ENCODE measurements at places on chromosomes 16 and 17. TPM values are rescaled to one million over a fixed set of nuclear protein-coding genes. Genes with fewer than 3 reads are reported as not detected.

The AOC3 gene
- total RNA-seq = 1.1 TPM

The TBC1D3K gene
- not detected for total RNA-seq

DNA sequence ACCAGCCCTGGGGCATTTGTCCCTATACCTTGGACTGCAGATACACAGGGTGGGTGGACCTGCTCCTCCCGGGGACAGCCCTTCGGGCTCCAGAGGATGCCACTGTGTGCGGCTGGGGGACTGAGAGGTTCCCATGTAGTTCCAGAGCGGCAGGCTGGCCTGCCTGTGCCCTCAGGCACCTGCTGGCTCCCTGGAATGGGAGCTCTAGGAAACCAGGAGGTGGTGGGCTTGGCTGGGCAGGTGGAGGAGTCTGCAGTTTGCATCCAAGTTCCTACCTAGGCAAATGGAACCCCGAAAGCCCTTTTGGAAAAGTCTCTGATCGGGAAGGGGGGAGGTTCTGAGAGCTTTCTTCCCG lies 982 bp downstream of the DBNDD1 start:
- no peak for DNase-seq
- no peaks in the 10 kb centered on the region for H3K27me3 ChIP-seq
- H3K27ac ChIP-seq = no peak overlapping the region

- no peaks in the 10 kb centered on the region for H3K27me3 ChIP-seq
- DNase-seq = no peak
- peaks cover 8% of the 10 kb centered on the region for H3K4me1 ChIP-seq
- no peak overlapping the region for H3K4me3 ChIP-seq
Observed at GRCh38 chr17:37220607-37220953, 155.2 kb upstream of the C17orf78 start.

The AKTIP gene
- 27.3 TPM for total RNA-seq

GRCh38 chr16:79599256-79599836 lies 1.2 kb downstream of the MAF start:
- H3K27me3 ChIP-seq = no peaks in the 10 kb centered on the region
- H3K4me1 ChIP-seq = peaks cover 42% of the 10 kb centered on the region
- peak overlapping the region; percentile 86 for H3K27ac ChIP-seq
- DNase-seq = no peak
- peak overlapping the region; percentile 90 for H3K4me3 ChIP-seq

GRCh38 chr16:75042426-75043174 lies 43.8 kb downstream of the ZNRF1 start:
- H3K36me3 ChIP-seq = peaks cover 3% of the 10 kb centered on the region
- H3K4me1 ChIP-seq = peaks cover 19% of the 10 kb centered on the region
- H3K27ac ChIP-seq = no peak overlapping the region
- DNase-seq = no peak
- no peaks in the 10 kb centered on the region for H3K27me3 ChIP-seq

GRCh38 chr17:43882761-43883415 lies 24.4 kb downstream of the MPP2 start:
- H3K27ac ChIP-seq = no peak overlapping the region
- peaks cover 8% of the 10 kb centered on the region for H3K27me3 ChIP-seq
- H3K36me3 ChIP-seq = no peaks in the 10 kb centered on the region
- H3K4me1 ChIP-seq = peaks cover 4% of the 10 kb centered on the region
- DNase-seq = no peak

GRCh38 chr17:17723354-17724261 lies 42.4 kb downstream of the RAI1 start:
- no peaks in the 10 kb centered on the region for H3K27me3 ChIP-seq
- H3K36me3 ChIP-seq = no peaks in the 10 kb centered on the region
- H3K4me1 ChIP-seq = peaks cover 62% of the 10 kb centered on the region
- peak overlapping the region; percentile 91 for H3K4me3 ChIP-seq

The PLEKHM1 gene
- 41.0 TPM for total RNA-seq

DNA sequence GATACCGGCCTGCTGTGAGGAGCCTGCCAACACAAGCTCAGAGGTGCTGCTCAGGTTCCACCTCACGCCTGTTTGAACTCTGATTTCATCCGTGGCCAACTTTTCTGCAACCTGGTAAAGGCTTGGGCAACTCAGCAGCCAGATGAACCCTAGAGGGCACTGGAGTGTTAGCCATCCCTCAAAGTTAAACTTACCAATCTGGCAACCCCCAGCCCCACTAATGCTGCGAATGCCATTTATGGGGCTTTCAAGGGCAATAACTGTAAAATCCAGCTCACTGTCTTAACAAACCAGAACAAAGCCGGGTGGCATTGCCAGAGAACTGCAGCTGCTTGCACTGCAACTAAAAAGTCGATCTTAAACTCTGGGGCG lies 105.5 kb downstream of the AXIN2 start:
- H3K4me3 ChIP-seq = no peak overlapping the region
- no peak overlapping the region for H3K27ac ChIP-seq
- H3K36me3 ChIP-seq = no peaks in the 10 kb centered on the region
- peaks cover 38% of the 10 kb centered on the region for H3K27me3 ChIP-seq
- H3K4me1 ChIP-seq = peaks cover 4% of the 10 kb centered on the region

DNA sequence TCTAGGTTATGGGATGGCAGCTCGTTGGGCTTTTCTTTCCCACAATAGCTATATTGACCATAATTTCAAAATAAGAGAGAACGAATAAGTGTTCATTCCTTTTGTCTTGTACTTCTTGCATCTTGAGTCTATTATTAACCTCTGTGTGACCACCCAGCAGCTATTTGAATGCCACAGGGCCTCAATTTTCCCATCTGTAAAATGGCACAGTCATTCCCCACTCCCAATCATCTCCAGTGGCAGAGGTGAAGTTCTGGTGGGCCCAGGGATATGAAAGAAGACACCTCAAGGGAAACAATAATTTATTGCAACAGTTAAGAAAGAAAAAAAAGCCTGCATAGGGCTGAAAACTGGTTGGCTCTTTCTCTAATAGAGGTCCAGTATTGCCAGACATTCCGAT lies 28.6 kb upstream of the NKD1 start:
- no peaks in the 10 kb centered on the region for H3K36me3 ChIP-seq
- H3K27me3 ChIP-seq = peaks cover 8% of the 10 kb centered on the region
- no peak overlapping the region for H3K4me3 ChIP-seq

The ENPP7 gene
- total RNA-seq = not detected

DNA sequence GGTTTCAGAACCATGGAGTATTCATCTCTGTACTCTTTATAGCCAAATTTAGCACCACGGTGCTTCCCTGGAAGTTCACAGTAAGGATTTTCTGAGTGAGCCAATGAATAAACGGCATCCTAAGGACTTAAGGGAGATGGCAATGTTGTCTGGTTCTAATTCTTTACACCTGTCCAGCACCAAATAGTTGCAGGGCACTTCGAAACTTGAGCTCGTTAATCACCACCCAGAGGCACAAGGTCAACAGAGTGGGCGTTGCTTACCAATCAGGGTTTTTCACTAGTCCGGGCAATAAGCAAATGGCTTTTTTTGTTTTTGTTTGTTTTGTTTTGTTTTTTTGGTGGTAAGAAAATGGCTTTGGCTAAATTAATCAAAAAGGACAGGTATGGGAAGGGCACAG lies 28.2 kb upstream of the TMEM220 start:
- H3K4me3 ChIP-seq = no peak overlapping the region
- peaks cover 3% of the 10 kb centered on the region for H3K4me1 ChIP-seq
- peaks cover 5% of the 10 kb centered on the region for H3K27me3 ChIP-seq
- no peak for DNase-seq
- no peaks in the 10 kb centered on the region for H3K36me3 ChIP-seq
- H3K27ac ChIP-seq = no peak overlapping the region

- no peaks in the 10 kb centered on the region for H3K27me3 ChIP-seq
- H3K4me1 ChIP-seq = peaks cover 4% of the 10 kb centered on the region
- H3K4me3 ChIP-seq = no peak overlapping the region
- H3K36me3 ChIP-seq = peaks cover 28% of the 10 kb centered on the region
- DNase-seq = no peak
Observed at GRCh38 chr17:59027750-59028149, 78.9 kb downstream of the TRIM37 start.

The ITGB4 gene
- 524 TPM for total RNA-seq

The CLDN7 gene
- total RNA-seq = 0.89 TPM

- H3K4me1 ChIP-seq = no peaks in the 10 kb centered on the region
- no peaks in the 10 kb centered on the region for H3K36me3 ChIP-seq
- peaks cover 10% of the 10 kb centered on the region for H3K27me3 ChIP-seq
- no peak overlapping the region for H3K27ac ChIP-seq
- no peak overlapping the region for H3K4me3 ChIP-seq
Observed at GRCh38 chr16:61590577-61590976, 445.7 kb downstream of the CDH8 start.

- H3K36me3 ChIP-seq = no peaks in the 10 kb centered on the region
- no peak overlapping the region for H3K27ac ChIP-seq
- no peak for DNase-seq
- no peaks in the 10 kb centered on the region for H3K4me1 ChIP-seq
- peaks cover 9% of the 10 kb centered on the region for H3K27me3 ChIP-seq
- H3K4me3 ChIP-seq = no peak overlapping the region
Observed at GRCh38 chr16:27098366-27099049, 31.8 kb downstream of the C16orf82 start.

All from osteocyte (in vitro differentiated cells).